ENCODE measurements at places on chromosomes 6 and 20. TPM values are rescaled to one million over a fixed set of nuclear protein-coding genes. Genes with fewer than 3 reads are reported as not detected.
A peak's percentile ranks its signal among the peaks of the same experiment; 100 is the strongest.

MTFR2 gene
- 25.9 TPM for polyA plus RNA-seq

DNA sequence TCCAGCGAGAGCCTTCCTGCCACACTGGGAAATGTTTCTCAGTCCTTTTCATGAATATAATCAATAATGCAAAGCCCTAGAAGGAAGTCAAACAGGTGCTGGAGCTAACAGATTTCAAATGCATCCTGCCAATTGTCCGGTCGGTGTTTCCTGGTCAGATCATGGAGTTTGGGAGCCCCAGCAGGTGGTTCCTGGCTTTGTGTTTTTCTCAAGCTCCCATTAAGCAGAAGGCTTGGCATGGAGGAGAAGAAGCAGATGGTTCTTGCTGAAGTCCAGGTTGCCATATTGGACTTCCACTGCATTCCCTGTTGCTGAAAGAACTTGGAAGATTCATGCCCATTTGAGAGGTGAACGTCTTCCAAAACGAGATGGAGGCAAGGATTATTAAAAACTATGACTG, 68.6 kb downstream of the GFOD1 start:
- H3K27me3 ChIP-seq, result no peaks in the 10 kb centered on the region
- H3K4me1 ChIP-seq, result peaks cover 13% of the 10 kb centered on the region
- H3K36me3 ChIP-seq, result peaks cover 6% of the 10 kb centered on the region
- no peak overlapping the region for H3K27ac ChIP-seq
- DNase-seq, result no peak

- peaks cover under 1% of the 10 kb centered on the region for H3K4me1 ChIP-seq
- H3K36me3 ChIP-seq, result no peaks in the 10 kb centered on the region
- no peaks in the 10 kb centered on the region for H3K27me3 ChIP-seq
- no peak overlapping the region for H3K4me3 ChIP-seq
- no peak for DNase-seq
Observed at GRCh38 chr6:32890831-32891230, 36.8 kb downstream of the PSMB9 start.

CTCFL gene
- polyA plus RNA-seq, result 0.20 TPM

GOPC gene
- 15.2 TPM for polyA plus RNA-seq

GRCh38 chr20:25418776-25419175, 11.3 kb downstream of the GINS1 start:
- no peak overlapping the region for H3K27ac ChIP-seq
- peaks cover 1% of the 10 kb centered on the region for H3K36me3 ChIP-seq
- DNase-seq, result no peak
- H3K4me1 ChIP-seq, result no peaks in the 10 kb centered on the region
- H3K4me3 ChIP-seq, result no peak overlapping the region

BMP7 gene
- polyA plus RNA-seq, result not detected

- no peak for DNase-seq
- no peaks in the 10 kb centered on the region for H3K27me3 ChIP-seq
- H3K27ac ChIP-seq, result no peak overlapping the region
- no peaks in the 10 kb centered on the region for H3K4me1 ChIP-seq
Observed at GRCh38 chr6:161228921-161229591, 44.8 kb downstream of the AGPAT4 start.

DNA sequence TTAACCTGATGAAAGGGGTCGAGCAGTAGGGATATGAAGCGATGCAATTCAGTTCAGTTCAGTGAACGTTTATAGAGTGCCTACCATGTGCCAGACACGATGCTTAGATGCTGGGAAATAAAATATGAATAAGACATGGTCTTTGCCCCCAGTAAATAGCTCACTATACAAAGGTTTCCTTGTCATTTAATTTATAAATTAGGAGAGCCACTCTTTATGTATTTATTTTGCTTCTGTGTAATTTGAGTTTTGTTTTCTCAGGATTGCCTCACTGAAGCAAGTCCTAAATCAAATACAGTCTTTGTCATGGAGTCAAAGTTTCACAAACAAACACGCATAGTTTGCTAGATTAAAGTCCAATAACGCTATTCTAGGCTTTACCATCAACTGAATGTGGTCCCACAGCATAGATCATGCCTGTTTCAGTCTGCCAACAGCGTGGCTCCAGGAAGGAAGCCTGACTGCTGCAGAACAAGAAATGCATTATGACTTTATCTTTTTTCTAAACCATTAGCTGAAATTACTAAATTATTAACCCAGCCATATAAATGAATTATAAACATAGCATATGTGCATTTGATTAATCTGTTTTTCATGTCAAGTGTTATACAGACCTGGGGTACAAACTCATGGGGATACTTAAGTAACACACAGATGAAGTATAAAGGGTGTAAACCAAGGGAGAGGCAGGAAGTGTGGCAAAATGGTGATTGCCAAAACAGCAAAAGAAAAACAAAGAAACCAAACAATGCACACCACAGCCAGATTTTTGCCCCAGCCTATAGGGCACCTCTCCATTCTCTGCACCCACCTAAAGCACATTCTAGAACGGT, 29.8 kb upstream of the CCN2 start:
- H3K36me3 ChIP-seq, result no peaks in the 10 kb centered on the region
- no peaks in the 10 kb centered on the region for H3K27me3 ChIP-seq
- H3K27ac ChIP-seq, result no peak overlapping the region

GRCh38 chr20:1310071-1310470, 18.9 kb downstream of the SDCBP2 start:
- DNase-seq, result no peak
- H3K36me3 ChIP-seq, result no peaks in the 10 kb centered on the region
- no peak overlapping the region for H3K4me3 ChIP-seq
- no peaks in the 10 kb centered on the region for H3K4me1 ChIP-seq

GRCh38 chr20:15185322-15185721, 847.9 kb upstream of the FLRT3 start:
- no peak overlapping the region for H3K4me3 ChIP-seq
- H3K27ac ChIP-seq, result no peak overlapping the region
- H3K36me3 ChIP-seq, result no peaks in the 10 kb centered on the region
- H3K27me3 ChIP-seq, result no peaks in the 10 kb centered on the region
- no peak for DNase-seq
- H3K4me1 ChIP-seq, result no peaks in the 10 kb centered on the region

- DNase-seq, result no peak
- no peaks in the 10 kb centered on the region for H3K36me3 ChIP-seq
- H3K4me1 ChIP-seq, result peaks cover 3% of the 10 kb centered on the region
- no peaks in the 10 kb centered on the region for H3K27me3 ChIP-seq
Observed at GRCh38 chr20:1526310-1526709, 31.2 kb downstream of the SIRPD start.

LST1 gene
- 10.0 TPM for polyA plus RNA-seq

GRCh38 chr6:160513836-160514235, 150.2 kb downstream of the LPA start:
- H3K4me1 ChIP-seq, result no peaks in the 10 kb centered on the region
- H3K27ac ChIP-seq, result no peak overlapping the region
- H3K27me3 ChIP-seq, result no peaks in the 10 kb centered on the region
- H3K36me3 ChIP-seq, result no peaks in the 10 kb centered on the region
- no peak for DNase-seq
- H3K4me3 ChIP-seq, result no peak overlapping the region

TSBP1 gene
- not detected for polyA plus RNA-seq

IPCEF1 gene
- 1.4 TPM for polyA plus RNA-seq

- no peaks in the 10 kb centered on the region for H3K4me1 ChIP-seq
- no peak overlapping the region for H3K27ac ChIP-seq
- no peaks in the 10 kb centered on the region for H3K27me3 ChIP-seq
- H3K36me3 ChIP-seq, result no peaks in the 10 kb centered on the region
- no peak for DNase-seq
Observed at GRCh38 chr6:169075211-169075914, 178.3 kb downstream of the THBS2 start.

DNA sequence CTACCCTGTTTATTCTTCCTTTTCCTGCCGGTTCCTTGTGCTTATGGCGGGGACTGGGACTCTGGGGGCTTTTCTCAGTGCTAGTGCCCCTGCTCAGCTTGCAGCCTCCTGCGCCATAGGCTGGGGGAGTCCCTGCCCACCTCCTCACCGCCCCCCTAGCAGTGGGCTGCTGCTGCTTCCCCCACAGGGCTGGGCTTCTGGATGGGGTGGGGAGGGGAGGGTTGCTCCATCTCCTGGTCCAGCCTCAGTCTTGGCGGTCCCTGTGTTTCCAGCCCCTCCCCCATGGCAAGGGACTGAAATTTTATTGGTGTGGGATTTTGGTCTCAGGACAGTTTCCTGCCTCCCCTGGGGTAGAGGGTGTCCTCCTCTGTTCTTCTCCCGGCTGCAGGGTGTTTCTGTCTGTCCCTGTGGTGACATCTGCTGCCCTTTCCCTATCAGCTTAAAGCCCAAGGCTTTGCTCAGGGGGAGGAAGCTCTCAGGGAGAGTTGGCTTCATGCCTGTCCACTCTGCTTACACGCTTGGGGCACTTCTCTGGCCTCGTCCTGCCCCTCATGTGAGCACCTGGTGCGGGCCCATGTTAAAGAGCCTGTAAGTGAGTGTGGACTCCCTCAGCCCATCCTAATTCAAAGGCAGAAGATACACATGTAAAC, 100.6 kb downstream of the HIVEP1 start:
- no peak for DNase-seq
- H3K27ac ChIP-seq, result peak overlapping the region; percentile 88
- no peaks in the 10 kb centered on the region for H3K36me3 ChIP-seq
- H3K4me1 ChIP-seq, result peaks cover 49% of the 10 kb centered on the region
- 0 out of 2 replicates have a peak overlapping the region, but pooled peaks have one; percentile 32 for H3K4me3 ChIP-seq

DNA sequence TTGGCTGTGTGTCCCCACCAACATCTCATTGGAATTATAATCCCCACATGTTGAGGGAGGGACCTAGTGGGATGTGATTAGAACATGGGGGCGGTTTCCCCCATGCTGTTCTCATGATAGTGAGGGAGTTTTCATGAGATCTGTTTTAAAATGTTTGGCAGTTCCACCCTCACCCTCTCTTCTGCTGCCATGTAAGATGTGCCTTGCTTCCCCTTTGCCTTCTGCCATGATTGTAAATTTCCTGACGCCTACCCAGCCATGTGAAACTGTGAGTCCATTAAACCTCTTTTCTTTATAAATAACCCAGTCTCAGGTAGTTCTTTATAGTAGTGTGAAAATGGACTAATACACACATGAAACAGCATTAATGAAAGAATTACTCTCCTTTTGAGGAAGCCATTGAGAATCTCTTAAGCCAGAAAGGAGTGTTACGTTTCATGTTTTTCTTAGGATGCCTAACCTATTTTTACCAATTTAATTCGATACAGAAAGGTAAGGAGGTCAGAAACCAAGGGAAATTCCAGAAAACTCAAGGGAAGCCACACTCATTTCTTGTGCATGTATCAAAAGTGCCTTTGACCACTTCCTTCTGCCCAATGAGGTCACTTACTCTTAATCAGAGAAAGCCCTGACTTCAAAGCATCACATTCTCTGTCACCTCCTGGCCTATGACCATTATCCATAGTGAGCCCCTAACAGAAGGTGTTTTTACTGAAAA, 24.7 kb upstream of the HINT3 start:
- H3K36me3 ChIP-seq, result peaks cover 3% of the 10 kb centered on the region
- no peaks in the 10 kb centered on the region for H3K27me3 ChIP-seq
- peak overlapping the region; percentile 50 for H3K27ac ChIP-seq
- peak; percentile 42 for DNase-seq
- H3K4me1 ChIP-seq, result no peaks in the 10 kb centered on the region
- no peak overlapping the region for H3K4me3 ChIP-seq

DNA sequence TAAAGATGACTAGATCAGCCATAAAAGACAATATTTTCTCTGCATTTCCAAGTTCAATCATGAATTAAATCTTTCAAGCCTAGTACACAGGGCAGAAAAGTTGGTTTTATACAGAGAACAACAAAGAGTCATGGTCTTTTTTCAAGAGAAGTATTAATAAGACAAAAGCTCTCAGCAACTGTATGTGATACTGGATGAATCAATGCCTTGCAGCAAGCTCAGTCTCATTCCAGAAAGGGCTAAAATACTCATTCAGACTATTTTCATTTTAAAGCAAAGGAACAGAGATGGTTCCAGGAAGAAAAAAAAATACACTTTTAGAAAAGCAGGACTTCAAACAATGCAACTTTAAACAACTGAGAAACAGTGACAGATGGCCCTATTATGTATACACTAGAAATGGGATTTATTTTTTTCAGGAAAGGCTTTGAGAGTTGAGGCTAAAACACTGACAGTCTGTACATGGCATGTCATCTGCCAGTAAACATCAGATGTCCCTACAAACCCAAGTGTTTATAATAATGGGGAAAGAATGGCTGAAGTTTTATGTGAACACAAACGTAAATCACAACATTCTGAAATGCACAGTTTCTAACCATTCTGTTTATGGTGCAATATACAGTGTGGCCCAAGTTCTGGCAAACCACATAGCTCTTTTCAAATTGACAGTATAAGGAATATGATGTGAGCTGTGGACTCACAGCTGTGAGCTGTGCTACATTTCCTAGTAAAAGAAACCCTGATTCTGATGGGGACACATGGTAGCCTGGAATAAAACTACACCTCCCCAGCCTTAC, 114.3 kb upstream of the DST start:
- peaks cover 70% of the 10 kb centered on the region for H3K4me1 ChIP-seq
- H3K36me3 ChIP-seq, result no peaks in the 10 kb centered on the region
- DNase-seq, result no peak
- H3K27ac ChIP-seq, result peak overlapping the region; percentile 54
- no peak overlapping the region for H3K4me3 ChIP-seq

- H3K36me3 ChIP-seq, result no peaks in the 10 kb centered on the region
- no peak overlapping the region for H3K4me3 ChIP-seq
- no peaks in the 10 kb centered on the region for H3K27me3 ChIP-seq
- H3K27ac ChIP-seq, result no peak overlapping the region
- H3K4me1 ChIP-seq, result no peaks in the 10 kb centered on the region
- no peak for DNase-seq
Observed at GRCh38 chr6:156406099-156406498, 371.1 kb upstream of the ARID1B start.

KIF25 gene
- polyA plus RNA-seq, result not detected

DNA sequence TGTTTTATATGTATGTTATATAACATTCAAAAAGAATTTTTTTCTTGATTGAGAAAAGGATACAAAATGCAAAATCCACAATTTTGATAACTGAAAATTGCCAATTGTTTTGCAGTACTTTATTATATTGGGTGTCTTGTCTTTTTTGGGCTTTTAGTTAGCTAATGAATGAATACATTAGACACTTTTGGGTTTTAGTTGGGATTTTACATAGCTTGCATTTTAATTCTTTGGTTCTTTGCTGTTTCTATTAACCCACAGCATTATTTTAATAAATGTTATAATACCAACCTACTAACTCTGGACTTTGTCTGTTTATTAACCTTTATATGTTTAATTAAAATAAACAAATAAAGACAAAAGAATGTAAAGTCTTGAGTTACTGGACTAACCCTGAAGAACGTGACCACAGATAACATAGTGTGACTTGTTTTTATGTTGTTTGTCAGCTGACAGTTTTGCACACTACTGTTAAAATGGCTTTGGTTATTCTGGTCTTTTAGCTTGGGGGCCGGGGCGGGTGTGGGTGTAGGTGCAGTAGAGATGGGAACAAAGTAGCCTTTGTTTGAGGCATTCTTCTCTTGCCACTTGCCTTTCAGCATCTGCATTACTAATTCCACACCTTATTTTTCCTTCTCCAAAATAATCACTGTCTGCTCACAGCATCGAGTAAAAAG, 159.1 kb downstream of the QKI start:
- no peak overlapping the region for H3K27ac ChIP-seq
- H3K4me1 ChIP-seq, result no peaks in the 10 kb centered on the region
- no peak overlapping the region for H3K4me3 ChIP-seq
- no peaks in the 10 kb centered on the region for H3K36me3 ChIP-seq
- no peaks in the 10 kb centered on the region for H3K27me3 ChIP-seq

YWHAB gene
- 350 TPM for polyA plus RNA-seq
